ENCODE measurements at places on chromosomes 11 and 22.
A peak's percentile ranks its signal among the peaks of the same experiment; 100 is the strongest.

DNA sequence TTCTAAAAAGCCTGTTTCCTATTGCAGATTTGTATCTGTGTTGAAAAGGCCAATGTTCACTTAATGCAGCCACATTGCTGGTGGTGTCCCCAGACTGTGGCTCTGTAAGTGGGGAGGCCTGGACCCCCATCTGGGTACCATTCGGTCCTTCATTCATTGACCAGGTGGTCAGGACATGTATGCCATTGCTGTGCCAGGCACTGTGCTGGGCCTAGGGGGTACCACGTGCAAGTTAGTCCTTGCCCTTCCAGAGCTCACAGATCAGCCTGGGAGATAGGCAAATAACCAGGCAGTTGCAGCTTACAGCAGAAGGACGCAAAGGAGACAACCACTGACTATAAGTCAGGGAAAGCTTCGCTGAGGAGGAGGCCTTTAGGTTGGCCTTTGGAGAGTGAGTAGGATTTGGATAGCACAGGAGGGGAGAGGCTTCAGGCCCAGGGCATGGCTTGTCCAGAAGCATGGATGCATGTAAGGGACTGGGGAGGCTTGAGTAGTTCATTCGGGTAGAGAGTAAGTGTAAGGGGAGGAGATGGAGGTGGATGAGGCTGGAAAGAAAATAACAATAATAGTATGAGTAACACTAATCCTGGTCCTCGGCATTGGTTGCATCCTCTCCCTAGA is 5.0 kb downstream of the PRDM11 start:
- no peak for DNase-seq

- no peak for DNase-seq
These were observed 197.5 kb upstream of the NARS2 start for GRCh38 chr11:78772186-78772585.

- no peak for DNase-seq
These were observed 184.5 kb upstream of the CHORDC1 start for GRCh38 chr11:90407350-90407749.

DNA sequence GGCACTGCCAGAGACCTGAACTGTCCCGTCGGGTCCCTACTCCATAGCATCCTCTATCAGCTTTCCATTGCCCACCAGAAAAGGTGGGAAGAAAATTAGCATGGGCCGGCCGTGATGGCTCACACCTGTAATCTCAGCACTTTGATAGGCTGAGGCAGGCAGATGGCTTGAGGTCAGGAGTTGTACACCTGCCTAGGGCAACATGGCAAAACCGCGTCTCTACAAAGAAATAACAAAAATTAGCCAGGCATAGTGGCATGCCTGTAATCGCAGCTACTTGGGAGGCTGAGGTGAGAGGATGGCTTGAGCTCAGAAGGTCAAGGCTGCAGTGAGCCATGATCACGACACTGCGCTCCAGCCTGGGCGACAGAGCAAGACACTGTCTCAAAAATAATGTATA is 3.5 kb downstream of the SLC25A18 start:
- DNase-seq: no peak

GRCh38 chr11:65169164-65169641 is 830 bp upstream of the SPDYC start:
- DNase-seq: peak; percentile 56

DNA sequence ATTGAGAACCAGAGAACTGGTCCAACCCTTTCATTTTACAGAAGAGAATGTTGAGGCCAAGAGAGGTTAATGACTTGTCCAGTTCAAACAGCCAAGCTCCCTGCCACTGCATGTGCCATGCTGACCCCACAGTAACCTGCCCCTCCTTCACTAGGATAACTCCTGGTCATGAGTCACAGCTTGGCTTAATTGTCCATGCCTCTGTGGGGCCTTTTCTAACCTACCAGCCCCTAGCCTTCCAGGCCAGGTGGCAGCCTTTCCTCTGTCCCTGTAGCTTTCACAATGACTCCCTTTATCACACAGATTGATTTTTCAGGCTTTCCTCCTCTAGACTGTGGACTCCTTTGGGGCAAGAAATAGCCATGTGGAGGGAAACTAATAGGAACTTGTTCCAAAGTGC is 97.2 kb downstream of the PIWIL4 start:
- DNase-seq: no peak

- DNase-seq: no peak
These were observed 85.3 kb downstream of the GAB2 start for GRCh38 chr11:78332174-78332866.

GRCh38 chr22:42052765-42053164 is 17.8 kb downstream of the NAGA start:
- DNase-seq: no peak

DNA sequence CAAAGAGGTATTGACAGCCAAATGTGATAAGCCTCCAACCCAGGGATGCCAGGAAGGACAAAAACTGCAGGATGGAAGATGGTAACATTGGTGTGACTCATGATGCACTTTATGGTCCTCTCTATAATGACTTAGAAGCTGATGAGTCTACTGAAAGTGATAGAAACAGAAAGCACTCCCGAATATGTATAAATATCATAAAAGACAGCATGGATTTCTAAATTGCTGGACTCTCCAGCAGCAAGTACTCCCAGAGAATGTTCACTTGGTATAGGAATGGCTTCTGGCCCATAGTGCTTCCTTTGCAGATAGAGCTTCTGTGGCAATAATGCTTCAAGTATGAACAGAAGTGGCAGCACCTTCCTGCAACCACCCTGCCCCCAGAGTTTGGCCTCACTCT is at the start of gene OR52B2:
OR52B2 (minus strand) TSS at position 101 of the 400 bp plus-strand sequence; CDS start at position 101, 0 bp downstream.
- no peak for DNase-seq

GRCh38 chr11:67494371-67495233 is 10.6 kb downstream of the PITPNM1 start:
- no peak for DNase-seq

DNA sequence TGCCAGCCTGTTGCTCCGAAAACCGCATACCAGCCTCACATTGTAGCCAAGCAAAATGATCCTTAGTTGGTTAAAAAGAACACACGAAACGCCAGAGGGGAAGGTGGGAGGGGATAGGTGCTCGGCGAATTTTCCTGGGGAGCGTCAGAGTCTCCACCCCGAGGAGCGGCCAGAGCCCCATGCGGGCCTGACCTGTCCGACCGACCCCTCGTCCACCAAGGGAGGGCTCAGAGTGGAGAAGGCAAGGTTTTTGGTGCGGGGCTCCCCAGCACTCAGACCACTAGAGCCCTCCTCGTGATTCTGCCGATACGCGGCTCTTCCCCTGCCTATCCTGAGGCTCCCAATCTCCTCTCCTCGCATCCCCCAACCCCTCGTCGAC is 39.6 kb downstream of the DIXDC1 start:
- peak; percentile 55 for DNase-seq

DNA sequence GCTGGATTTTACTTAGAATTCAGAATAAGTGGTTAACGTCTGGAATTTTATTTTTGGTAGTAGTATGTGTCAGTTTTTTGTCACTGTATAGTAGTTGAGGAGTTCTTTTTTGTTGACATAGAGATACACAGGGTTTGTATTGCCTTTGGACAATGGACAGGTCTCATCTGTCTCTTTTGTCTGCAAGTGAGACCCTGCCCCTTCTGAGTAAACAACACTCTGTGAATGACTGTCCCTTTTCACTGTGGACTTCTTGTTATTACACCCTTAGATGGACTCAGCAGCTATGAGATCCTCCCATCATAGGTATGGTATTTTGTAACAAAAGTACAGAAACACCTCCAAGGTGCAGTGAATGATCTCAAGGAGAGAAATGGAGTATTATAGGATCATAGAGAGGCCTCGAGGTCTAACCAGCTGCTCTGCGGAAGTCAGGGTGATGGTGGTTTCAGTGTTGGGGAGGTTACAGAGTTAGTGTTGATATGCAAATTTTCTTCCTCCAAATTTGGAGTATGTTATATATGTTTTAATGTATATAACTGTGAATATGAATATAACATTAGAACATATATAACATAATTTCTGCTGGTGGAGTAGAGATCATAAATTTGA is 7.8 kb downstream of the PPP6R3 start:
- no peak for DNase-seq

- DNase-seq: no peak
These were observed 36.4 kb downstream of the PIK3C2A start for GRCh38 chr11:17171343-17171742.

GRCh38 chr11:9059406-9059805 is 32.0 kb downstream of the SCUBE2 start:
- DNase-seq: no peak

DNA sequence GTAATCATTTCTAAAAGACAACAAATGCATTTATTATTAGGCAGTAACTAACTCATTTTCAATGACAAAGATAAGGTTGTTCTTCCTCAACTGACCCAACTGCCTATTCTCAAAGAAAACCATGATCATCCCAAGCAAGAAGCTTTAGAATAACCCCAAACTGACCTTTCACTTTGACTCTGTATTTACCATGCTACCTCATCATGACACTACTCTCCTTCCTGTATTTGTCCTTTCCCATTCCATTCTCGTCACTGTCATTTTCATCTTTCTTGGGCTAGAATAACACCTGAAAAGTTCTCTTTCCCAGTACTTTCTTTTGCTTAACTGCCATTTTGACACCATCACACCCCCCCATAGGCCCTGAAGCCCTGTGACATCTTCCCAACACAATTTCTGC is 48.3 kb downstream of the TCF20 start:
- DNase-seq: no peak

DNA sequence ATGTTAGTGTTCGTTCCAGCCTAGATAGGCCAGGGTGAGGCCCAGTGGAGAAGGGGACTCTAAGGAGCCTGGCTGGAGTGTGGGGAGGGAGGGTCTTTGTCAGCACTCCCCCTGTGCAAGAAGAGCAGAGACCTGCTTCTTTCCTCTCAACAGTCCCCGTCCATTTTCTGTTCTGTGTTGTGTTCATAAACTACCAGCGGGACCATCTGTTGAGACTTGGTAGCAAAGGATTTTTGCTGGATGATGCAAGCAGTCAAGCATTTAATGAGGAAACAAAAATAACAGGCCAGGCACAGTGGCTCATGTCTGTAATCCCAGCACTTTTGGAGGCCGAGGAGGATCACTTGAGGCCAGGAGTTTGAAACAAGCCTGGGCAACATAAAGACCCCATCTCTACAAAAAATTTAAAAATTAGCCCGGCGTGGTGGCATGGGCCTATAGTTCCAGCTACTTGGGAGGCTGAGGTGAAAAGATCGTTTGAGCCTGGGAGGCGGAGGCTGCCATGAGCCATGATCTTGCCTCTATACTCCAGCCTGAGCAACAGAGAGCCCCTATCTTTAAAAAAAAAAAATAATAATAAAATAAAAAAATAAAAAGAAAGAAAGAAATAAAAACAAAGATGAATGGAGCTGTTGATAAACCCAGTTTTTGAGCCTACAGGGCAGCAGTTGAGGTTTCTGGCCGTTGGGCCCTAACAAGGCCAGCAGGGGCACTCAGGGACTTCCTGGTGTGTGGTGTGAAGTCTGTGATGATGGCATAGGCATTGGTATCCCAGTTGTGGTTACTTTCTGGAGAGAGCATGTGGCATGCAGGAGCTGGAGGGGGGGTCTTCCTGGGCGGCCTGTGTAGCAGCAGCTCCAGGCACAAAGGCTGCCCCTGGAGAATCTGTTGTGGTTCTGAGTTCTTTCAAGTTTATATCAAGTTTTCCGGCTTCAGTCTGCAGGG is 1.7 kb upstream of the TXNRD2 start:
- peak; percentile 46 for DNase-seq

- DNase-seq: no peak
These were observed 10.6 kb upstream of the APOBEC3A start for GRCh38 chr22:38946771-38947170.

GRCh38 chr11:60840470-60841430 is 1.2 kb upstream of the CCDC86 start:
- DNase-seq: no peak

GRCh38 chr22:39995393-39996252 is 869 bp downstream of the FAM83F start:
- no peak for DNase-seq

DNA sequence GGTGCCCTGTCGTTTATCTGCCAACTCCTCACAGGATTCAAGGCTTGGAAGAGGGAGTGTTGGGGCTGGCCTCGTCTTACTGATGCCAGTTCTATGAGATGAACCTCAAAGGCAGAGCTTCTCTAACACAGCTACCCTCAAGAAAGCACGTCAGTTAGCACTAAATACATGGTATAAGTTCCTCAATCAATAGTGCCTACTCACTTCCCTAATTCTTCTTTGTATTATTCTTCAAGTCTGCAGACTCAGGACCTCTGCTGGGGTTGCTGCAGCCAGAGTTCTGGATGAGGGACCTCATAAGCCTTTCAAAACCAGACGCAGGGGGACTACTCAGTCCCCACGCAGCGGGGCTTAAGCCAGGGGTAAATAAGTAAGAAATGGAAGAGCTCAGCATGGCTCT is 118.3 kb downstream of the VPREB1 start:
- DNase-seq: no peak

GRCh38 chr11:124605719-124606118 is 5.5 kb upstream of the PANX3 start:
- no peak for DNase-seq

GRCh38 chr11:1906611-1907423 is 12.7 kb upstream of the TNNT3 start:
- peak; percentile 36 for DNase-seq

DNA sequence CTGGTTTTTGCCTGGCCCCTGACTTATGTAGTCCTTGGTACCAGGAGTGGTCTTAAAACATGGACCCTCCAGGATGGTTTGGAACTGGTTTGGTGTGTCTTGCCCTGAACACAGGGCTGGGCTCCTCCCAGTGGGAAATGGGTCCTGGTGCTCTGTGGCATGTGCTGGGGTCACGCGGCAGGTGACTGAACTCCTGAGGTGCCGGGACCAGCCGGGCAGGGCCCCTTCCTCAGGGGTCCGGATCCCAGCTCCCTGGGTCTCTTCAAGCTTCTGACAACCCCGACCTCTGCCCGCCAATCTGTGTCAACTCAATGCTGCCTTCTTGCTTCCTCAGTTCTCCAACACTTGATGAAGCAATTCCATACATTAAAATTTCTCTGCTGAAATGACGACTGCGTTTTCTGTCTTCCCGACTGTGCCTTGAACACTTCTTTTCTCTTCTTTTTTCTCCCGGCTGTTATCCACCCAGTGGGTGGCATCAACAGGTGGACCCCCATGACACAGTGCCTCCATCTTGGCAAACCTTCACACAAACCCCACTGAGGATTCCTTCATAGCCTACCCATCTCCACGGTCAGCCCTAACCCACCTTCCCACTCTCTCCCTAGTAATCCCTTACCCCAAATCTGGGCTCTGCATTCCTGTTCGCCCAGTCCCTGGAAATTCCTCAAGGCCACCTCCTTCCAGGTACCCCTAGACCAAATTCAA is 4.4 kb downstream of the IFT27 start:
- no peak for DNase-seq

GRCh38 chr11:123434911-123435310 is 4.8 kb downstream of the GRAMD1B start:
- peak; percentile 63 for DNase-seq

GRCh38 chr22:40834619-40835018 is 15.5 kb upstream of the SLC25A17 start:
- DNase-seq: no peak

DNA sequence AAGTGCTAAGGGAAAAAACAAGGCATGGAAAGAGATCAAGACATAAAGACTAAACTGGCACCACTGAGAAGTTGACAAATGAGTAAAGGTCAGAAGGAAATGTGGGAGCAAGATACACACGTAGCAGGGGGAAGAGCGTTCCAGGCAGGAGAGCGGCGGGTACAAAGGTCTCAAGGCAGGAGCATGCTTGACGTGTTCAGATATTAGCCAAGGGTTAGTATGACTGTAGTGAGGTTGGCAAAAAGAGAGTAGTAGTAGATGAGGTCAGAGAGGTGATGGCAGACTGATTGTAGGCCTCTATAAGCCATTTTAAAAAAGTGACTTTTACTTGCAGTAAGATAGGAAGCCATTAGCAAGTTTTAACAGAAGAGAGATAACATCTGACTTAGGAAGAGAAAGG is 9.9 kb downstream of the SYT9 start:
- no peak for DNase-seq
